ENCODE measurements at places on chromosomes 5 and 9. TPM values are rescaled to one million over a fixed set of nuclear protein-coding genes. Genes with fewer than 3 reads are reported as not detected.

PCDHA9 gene
- 0.15 TPM for total RNA-seq

LRRTM2 gene
- 0.06 TPM for total RNA-seq

RNF224 gene
- total RNA-seq: not detected

DNA sequence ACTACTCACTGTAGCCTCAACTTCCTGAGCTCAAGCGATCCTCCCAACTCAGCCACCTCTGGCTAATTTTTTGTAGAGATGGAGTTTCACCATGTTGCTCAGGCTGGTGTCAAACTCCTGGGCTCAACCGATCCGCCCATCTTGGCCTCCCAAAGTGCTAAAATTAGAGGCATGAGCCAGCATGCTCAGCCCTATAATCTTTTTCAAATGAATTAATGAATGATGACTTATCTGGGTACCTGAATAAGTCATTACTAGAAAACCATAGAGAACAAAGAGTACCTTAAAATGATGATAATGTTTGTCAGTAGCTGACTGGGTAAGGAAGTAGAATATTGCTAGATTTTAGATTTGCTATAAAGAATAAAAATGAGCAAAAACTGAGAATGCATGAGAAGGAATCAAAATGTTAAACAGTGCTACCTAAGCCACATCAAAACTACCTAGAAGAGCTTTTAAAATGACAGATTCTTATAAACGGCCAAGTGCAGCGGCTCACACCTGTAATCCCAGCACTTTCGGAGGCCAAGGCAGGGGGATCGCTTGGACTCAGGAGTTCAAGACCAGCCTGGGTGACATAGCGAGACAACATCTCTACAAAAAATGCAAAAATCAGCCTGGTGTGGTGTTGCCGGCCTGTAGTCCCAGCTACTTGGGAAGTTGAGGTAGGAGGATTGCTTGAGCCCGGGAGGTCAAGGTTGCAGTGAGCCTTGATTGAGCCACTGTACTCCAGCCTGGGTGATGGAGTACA is 13.6 kb downstream of the FNBP1 start:
- DNase-seq: no peak

- peak; percentile 22 for DNase-seq
These were observed 5.4 kb upstream of the CEP72 start for GRCh38 chr5:606526-607399.

- no peak for DNase-seq
These were observed 119.5 kb upstream of the ACOT12 start for GRCh38 chr5:81513473-81513872.

- no peak for DNase-seq
These were observed 105.0 kb upstream of the FAM120A start for GRCh38 chr9:93346231-93347112.

GRCh38 chr5:2525351-2525750 is 226.1 kb downstream of the IRX2 start:
- no peak for DNase-seq

SMU1 gene
- total RNA-seq: 16.6 TPM

ADAMTS19 gene
- 0.67 TPM for total RNA-seq

DNA sequence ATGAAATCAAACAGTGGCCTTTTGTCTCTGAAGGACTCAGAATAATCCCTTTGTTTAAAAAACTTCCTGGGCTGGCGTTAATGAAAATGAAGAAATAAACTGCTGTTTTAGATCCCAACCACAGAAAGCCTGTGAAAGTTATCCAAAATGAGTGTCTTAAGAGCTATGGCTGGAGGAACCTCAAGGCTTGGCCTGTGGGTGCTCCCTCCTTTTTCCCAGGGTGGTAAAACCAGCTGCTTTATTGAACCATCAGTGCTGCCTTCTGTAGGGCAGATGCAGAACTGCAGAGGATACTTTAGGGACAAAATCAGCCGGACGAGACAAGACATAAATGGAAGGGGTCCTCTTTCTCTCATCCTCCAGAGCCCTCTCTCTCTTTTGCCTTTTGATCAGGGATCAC is 100.9 kb downstream of the SMARCA2 start:
- no peak for DNase-seq

DNA sequence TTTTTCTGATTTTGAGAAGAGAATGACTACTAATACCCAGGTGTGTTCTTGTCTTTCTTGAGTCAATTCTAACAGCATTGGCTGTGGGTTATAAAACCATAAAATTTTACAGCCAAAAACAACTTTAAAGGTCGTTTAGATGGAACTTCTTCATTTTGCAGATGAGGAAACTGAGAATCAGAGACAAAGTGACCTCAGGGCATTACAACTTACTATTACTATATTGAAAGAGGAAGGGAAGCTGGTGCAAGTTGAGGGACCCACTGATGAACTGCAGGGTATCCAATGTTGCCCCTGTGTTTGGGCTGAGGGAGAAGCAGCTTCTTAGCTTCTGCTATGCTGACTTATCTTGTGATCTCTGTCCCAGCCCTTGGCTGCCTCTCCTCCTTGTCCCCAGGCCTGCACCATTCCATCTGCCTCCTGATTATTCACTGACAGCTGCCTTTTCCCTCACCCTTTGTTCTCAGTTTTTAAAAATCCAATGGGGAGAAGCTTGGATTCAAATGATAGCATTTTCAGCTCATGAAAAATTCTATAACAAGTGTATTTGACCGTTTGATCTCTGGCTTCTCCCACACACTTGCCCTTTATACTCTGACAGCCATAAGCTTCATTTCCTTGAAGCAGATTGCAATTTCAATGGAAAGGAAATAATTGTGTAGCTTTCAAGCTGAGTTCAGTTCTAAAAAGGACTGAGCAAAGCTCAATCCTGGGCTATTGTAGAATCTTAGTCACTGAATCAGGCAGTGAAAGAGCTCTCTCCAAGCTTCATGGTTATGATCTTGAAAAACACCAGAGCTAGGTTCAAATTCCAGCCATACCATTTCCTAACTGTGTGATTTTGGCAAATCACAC is 68.5 kb downstream of the TMC1 start:
- DNase-seq: no peak

- no peak for DNase-seq
These were observed 3.6 kb downstream of the PAEP start for GRCh38 chr9:135565141-135565628.

F2RL2 gene
- 0.84 TPM for total RNA-seq

BHMT gene
- total RNA-seq: not detected

DNA sequence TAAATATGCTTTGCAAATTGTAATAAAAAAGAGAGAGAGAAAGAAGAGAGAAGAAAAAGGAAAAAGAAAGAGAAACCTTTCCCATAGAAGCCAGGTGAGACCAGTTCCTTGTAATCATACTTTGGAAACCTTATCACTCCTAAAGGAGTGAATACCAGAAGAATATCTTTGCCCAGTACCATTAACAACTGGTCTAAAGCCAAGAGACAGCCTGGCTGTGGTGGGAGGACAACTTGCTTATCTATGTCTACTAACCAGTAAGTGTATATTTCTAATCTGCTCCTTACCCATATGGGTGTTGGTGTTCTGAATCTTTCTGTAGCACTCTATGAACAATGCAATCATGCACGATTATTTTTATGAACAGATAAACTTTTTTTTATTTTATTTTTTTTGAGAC is 10.5 kb upstream of the TXN start:
- DNase-seq: no peak

- no peak for DNase-seq
These were observed 656 bp downstream of the CEP78 start for GRCh38 chr9:78236551-78236910.

BTNL3 gene
- total RNA-seq: 130 TPM

DNA sequence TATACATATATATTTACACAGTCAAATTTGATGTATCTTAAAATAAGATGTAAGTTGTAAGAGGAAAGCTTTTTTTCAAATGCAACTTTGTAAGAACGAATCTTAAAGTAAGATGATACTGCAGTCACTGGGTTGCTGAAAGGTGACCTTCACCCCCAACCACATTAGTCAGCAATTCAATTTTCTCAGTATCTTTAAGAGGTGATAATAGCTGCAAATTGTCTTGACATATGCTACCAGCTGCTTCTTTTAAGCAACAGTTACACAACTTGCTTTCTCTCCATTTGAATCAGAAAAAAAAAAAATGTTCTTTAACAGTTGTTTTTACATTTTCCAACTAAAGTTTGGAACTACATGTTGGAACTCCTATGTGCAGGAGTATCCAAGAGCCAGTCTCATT is 246.6 kb upstream of the CCNG1 start:
- no peak for DNase-seq

DNA sequence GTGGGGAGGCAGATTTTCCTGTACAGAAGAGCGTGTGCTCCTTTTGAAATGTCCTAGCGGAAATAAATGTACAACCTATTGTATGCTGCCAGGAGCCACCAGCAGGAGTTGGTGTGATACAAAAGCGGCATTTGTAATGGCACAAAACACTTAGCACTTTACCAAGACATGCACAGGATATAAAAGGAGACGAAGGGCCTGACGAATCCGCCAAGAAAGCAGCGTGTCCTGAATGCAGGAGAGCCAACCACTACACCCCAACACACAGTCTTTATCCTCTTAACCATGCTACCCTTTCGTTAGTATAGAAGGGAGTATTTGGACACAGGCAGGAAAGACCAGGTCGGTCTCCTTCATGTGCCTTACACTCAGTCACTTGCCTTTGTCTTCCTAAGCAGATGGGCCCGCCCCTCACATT is 218.1 kb downstream of the TRIM32 start:
- DNase-seq: no peak

DNA sequence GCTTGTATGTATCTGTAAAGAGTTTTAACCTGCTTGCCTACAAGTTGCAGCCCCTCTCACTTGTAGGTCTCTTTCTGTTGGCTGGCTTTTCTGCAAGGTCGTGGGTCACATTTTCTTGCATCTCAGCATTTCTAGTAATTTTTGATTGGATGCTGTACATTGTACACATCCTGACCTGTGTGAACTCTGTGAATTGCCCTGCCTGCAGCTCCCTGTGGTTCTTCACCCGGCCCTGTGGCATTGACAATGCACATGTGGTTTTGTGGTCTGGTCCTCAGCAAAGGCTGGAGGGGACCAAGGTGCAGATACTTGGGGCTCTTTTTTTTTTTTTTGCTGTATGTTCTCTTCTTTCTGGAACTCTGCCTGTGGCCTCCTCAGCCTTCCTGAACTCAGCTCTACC is 53.6 kb downstream of the WNK2 start:
- DNase-seq: no peak

- peak; percentile 90 for DNase-seq
These were observed at the start of gene ERGIC1 for GRCh38 chr5:172833686-172834414. Gene ERGIC1, plus strand, starts transcription at chr5:172834251. Its CDS starts 163 bp downstream, at chr5:172834414.

SPATA31A6 gene
- not detected for total RNA-seq

GRCh38 chr9:72788966-72789735 is 163.7 kb downstream of the ALDH1A1 start:
- no peak for DNase-seq

DMRT3 gene
- not detected for total RNA-seq

GRCh38 chr9:123527981-123528380 is 172.0 kb downstream of the CRB2 start:
- DNase-seq: no peak

DRD1 gene
- 0.09 TPM for total RNA-seq

IFNK gene
- not detected for total RNA-seq

DNA sequence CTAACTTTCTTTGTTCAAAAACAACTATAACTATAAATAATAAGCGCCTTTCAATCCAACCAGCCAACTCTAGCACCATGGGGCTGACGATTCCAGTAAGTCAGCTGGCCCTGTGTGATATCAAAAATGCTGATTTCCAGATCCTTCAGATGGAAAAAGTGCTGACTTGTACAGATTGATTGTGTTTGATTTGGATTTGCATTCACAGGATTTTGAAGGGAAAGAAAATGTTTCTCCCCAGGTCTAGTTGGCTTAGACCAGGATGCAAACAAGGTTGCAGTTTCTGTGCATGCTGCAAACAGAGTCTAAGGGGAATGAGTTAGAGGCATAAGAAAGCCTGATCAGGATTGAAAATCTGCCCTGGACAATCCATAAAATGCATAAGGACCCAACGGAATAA is 68.9 kb downstream of the SLC1A3 start:
- DNase-seq: no peak

- no peak for DNase-seq
These were observed 393.5 kb downstream of the DMAC1 start for GRCh38 chr9:7405924-7406604.

GRCh38 chr9:8492024-8492423 is 692.4 kb upstream of the DMAC1 start:
- DNase-seq: no peak

HBEGF gene
- total RNA-seq: 11.9 TPM

GABRA6 gene
- not detected for total RNA-seq

GRCh38 chr5:42655982-42656650 is 100.5 kb upstream of the CCDC152 start:
- no peak for DNase-seq

DNA sequence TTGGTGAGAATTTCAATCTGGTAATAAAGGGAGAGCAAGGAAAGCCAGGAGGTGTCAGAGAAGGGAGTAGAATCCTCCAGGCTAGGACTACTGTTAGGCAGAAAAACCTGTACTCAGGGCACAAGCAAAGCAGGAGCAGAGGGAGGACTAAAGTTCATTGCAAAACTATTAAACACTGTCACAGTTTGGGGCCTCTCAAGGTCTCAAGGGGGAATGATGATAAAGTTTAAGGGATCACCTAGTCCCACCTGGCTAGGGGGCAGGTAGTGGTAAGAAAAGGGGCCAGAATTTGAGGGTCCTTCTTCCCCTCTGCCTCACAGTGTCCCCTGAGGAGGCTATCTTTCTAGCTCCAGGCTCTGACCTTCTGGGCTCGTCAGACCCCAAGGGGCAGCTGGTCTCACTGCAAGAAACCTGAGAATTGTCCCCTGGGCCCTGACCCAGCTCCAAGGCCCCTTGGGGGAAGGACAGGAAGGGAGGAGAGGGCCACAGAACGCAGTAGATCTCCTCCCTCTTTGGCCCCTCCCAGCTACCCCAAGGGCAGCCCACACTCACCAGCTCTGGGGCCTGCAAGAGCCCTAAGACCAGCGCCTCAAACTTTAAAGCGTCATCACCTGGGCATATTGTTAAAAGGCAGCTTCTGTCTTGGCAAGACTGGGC is 974 bp downstream of the CCDC69 start:
- DNase-seq: peak; percentile 74

DNA sequence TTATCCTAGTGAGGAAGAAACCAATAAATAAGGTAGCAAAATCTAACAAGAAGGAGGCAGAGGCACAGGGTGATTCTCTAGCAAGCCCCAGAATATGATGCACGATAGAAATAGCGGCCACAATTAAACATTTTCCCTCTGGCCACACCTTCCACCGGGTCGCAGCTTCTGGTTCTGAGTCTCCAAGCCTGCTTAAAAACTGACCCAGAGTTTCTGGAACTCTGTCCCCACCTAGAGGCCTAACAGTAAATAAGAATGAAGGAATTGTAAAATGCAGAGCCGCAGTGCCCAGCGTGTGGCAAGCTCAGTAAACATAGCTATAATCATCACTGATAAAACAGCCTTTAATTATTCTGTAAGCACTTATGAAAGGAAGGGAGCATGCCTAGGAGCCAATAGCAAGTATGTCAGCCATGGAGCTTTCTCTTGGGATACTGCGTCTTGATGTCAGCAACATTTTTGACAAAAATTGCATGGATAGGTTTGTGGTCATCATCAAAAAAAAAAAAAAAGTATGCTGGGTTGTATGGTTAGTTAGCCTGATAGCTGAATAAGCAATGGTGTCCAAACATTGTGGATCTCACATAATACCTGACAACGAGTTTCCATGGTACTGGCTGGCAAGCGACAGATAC is 465.5 kb downstream of the DNAH5 start:
- DNase-seq: no peak

All from left colon (tissue), 2 donors.